ENCODE measurements at places on chromosomes 5 and 9. TPM values are rescaled to one million over a fixed set of nuclear protein-coding genes. Genes with fewer than 3 reads are reported as not detected.

- H3K27me3 ChIP-seq: no peaks in the 10 kb centered on the region
- no peak overlapping the region for H3K4me3 ChIP-seq
- DNase-seq: no peak
- no peak overlapping the region for H3K27ac ChIP-seq
Observed at GRCh38 chr5:62268234-62268633, 37.8 kb upstream of the KIF2A start.

GRCh38 chr9:116704470-116704869 is 17.4 kb downstream of the TRIM32 start:
- H3K4me1 ChIP-seq: peaks cover 11% of the 10 kb centered on the region
- no peaks in the 10 kb centered on the region for H3K27me3 ChIP-seq
- peaks cover 2% of the 10 kb centered on the region for H3K36me3 ChIP-seq

- H3K27ac ChIP-seq: peak overlapping the region; percentile 93
- H3K4me3 ChIP-seq: peak overlapping the region; percentile 22
Observed at GRCh38 chr9:113502427-113503034, 39.0 kb downstream of the RGS3 start.

DNA sequence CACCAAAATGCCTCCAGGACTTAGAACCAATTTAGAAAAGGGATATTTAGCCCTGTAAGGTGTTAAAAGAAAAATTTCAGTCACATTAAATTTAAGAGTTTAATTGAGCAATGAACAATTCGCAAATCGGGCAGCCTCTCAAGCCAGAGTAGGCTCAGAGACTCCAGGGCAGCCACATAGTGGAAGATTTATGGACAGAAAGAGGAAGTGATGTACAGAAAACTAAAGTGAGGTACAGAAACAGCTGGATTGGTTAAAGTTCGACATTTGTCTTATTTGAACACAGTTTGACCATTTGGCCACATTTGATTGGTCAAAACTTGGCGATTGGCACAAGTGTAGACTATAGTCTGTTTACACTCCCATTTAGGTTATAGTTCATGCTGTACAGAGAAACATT is 525.9 kb upstream of the ZNF608 start:
- DNase-seq: no peak
- peaks cover 9% of the 10 kb centered on the region for H3K4me1 ChIP-seq
- H3K36me3 ChIP-seq: no peaks in the 10 kb centered on the region
- H3K27me3 ChIP-seq: no peaks in the 10 kb centered on the region
- no peak overlapping the region for H3K27ac ChIP-seq

The RANBP3L gene
- 25.5 TPM for total RNA-seq

The GFI1B gene
- not detected for total RNA-seq

GRCh38 chr5:67090040-67090439 is 106.6 kb downstream of the CD180 start:
- H3K27ac ChIP-seq: no peak overlapping the region
- H3K4me1 ChIP-seq: peaks cover 23% of the 10 kb centered on the region
- H3K4me3 ChIP-seq: no peak overlapping the region
- no peak for DNase-seq
- no peaks in the 10 kb centered on the region for H3K36me3 ChIP-seq

DNA sequence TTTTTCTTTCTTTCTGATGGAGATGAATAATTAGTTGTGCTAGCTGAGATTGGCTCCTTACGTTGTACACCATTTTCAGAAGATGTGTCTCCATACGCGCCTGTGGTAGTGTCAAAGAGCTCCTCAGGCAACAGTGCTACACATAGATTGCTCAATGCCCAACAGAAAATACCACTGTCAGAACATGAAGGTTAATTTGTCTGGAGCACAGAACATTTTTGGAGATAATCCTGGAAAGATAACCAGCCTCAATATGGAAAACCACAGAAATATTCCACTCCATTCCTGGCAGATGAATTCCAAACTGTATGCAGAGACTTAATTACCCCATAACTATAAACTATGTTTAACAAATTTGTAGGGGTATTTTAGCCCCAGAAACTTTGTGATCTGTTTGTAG is 233.6 kb downstream of the MARCHF11 start:
- no peak overlapping the region for H3K27ac ChIP-seq
- H3K27me3 ChIP-seq: no peaks in the 10 kb centered on the region
- peaks cover 6% of the 10 kb centered on the region for H3K4me1 ChIP-seq
- H3K36me3 ChIP-seq: no peaks in the 10 kb centered on the region

GRCh38 chr9:136084063-136084944 is 10.8 kb downstream of the NACC2 start:
- H3K4me3 ChIP-seq: no peak overlapping the region
- no peaks in the 10 kb centered on the region for H3K27me3 ChIP-seq
- H3K27ac ChIP-seq: no peak overlapping the region
- DNase-seq: no peak
- H3K36me3 ChIP-seq: peaks cover 4% of the 10 kb centered on the region
- H3K4me1 ChIP-seq: peaks cover 84% of the 10 kb centered on the region

The MOB3B gene
- 11.1 TPM for total RNA-seq

DNA sequence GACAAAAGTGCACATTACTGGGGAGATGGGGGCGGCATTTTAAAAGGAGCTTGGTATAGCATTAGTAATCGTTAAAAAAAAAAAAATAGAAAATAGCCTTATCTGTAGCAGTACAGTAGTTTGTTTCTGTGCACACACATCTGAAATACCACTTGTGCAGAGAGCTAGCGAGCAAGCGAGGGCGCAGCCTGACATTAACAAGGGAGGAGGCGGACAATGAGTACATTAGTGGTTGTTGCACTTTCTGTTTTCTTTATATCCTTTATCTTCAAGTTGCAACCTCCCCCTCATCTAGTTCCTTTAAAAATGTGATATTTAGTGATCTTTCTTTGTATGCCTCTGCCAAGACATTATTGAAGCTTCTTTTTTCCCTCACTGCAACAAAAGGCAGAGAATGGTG is 880 bp upstream of the PTPDC1 start:
- H3K36me3 ChIP-seq: no peaks in the 10 kb centered on the region
- H3K4me1 ChIP-seq: peaks cover 5% of the 10 kb centered on the region
- H3K27ac ChIP-seq: no peak overlapping the region
- no peak for DNase-seq
- H3K27me3 ChIP-seq: no peaks in the 10 kb centered on the region
- H3K4me3 ChIP-seq: no peak overlapping the region

DNA sequence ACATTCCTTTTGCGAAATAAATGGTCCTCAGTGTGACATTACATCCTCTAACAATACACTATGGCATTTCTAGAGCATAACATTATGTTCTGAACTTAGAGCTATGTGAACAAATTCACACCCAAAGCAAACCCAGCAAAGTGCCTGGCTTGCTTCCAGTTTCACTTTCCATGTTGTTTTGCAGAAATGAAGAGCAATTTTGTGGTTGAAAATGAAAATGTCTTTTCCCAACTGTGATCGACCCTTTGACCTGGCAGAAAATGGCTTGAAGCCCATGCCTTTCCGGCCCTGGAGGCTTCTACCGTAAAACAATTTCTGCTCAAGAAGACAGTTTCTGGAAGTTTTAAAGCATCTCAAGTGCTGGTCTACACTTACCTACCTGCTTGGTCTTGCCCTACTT is 344.7 kb upstream of the RGMB start:
- H3K4me1 ChIP-seq: no peaks in the 10 kb centered on the region
- no peak for DNase-seq
- H3K4me3 ChIP-seq: no peak overlapping the region
- no peaks in the 10 kb centered on the region for H3K36me3 ChIP-seq

DNA sequence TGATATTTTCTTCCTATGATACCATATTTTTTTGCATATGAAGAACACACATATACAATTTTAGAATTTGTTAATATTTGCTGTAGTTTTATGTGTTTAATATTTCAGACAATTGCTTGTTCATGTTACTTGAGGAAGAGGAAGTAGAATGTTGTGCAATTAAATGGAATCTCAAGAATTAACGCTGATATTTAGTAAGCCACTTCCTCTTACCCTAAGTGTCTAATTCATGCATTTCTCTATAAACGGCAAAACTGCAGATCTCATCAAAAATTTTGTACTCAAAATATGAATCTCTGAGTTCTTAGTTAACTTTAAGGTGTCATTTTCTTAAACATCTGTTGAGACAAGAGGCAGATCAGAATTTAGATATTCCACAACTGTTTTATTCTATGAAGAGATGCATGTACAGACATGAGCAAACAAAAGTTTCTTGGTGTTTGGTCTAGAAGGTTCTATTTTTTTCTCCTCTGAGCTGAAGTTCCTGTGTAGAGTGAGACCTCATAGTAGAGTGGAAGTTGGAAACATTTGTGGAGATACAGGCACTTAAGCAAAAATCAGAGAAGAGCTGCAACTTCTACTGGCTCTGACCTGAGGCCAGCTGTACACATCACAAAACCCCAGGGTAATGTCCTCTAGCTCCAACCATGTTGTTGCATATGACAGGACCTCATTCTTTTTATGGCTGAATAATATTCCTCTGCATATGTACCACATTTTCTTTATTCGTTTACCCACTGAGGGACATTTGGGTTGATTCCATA is 16.6 kb upstream of the TGFBI start:
- H3K4me1 ChIP-seq: peaks cover 39% of the 10 kb centered on the region
- H3K36me3 ChIP-seq: no peaks in the 10 kb centered on the region
- no peak for DNase-seq
- H3K27ac ChIP-seq: no peak overlapping the region
- H3K27me3 ChIP-seq: no peaks in the 10 kb centered on the region
- no peak overlapping the region for H3K4me3 ChIP-seq

- no peak for DNase-seq
- H3K36me3 ChIP-seq: no peaks in the 10 kb centered on the region
- no peaks in the 10 kb centered on the region for H3K27me3 ChIP-seq
- no peak overlapping the region for H3K4me3 ChIP-seq
Observed at GRCh38 chr9:109108318-109108717, 11.4 kb downstream of the TMEM245 start.

The IL13 gene
- not detected for total RNA-seq

The TMEM203 gene
- total RNA-seq: 35.2 TPM

GRCh38 chr9:90921104-90921503 is 119.5 kb downstream of the SYK start:
- peak; percentile 74 for DNase-seq
- H3K36me3 ChIP-seq: no peaks in the 10 kb centered on the region
- H3K4me3 ChIP-seq: peak overlapping the region; percentile 46
- H3K27ac ChIP-seq: peak overlapping the region; percentile 91
- peaks cover 54% of the 10 kb centered on the region for H3K4me1 ChIP-seq

The ADAMTS19 gene
- total RNA-seq: not detected

DNA sequence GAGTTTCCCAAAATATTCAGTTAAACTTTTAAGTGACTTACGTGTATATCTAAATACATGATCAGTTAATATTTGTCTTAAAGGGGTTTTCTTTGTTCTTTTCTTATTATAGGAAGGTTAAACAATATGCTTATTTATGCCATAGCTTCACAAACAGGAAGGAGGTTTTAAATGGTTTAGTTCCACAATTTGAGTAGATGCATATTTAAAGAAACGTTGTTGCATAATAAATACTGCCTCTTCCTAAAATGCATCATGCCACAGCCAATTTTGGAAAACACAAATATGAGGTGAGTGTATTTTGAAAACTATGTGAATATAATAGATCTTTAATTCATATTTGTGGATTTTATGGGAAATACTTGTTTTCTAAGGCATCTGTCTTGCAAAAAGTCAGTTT is 2.5 kb upstream of the ADRB2 start:
- no peak for DNase-seq
- no peak overlapping the region for H3K27ac ChIP-seq
- H3K27me3 ChIP-seq: no peaks in the 10 kb centered on the region
- H3K4me3 ChIP-seq: no peak overlapping the region
- peaks cover 13% of the 10 kb centered on the region for H3K4me1 ChIP-seq
- no peaks in the 10 kb centered on the region for H3K36me3 ChIP-seq

The IL4 gene
- not detected for total RNA-seq

- H3K4me3 ChIP-seq: no peak overlapping the region
- no peaks in the 10 kb centered on the region for H3K36me3 ChIP-seq
- H3K27ac ChIP-seq: no peak overlapping the region
- no peak for DNase-seq
- no peaks in the 10 kb centered on the region for H3K27me3 ChIP-seq
Observed at GRCh38 chr9:105038051-105038450, 110.1 kb upstream of the ABCA1 start.

The PGM5 gene
- total RNA-seq: 94.1 TPM

GRCh38 chr5:14339468-14339867 is 196.3 kb downstream of the TRIO start:
- H3K4me3 ChIP-seq: no peak overlapping the region
- peak overlapping the region; percentile 76 for H3K27ac ChIP-seq
- no peaks in the 10 kb centered on the region for H3K27me3 ChIP-seq
- H3K36me3 ChIP-seq: peaks cover 8% of the 10 kb centered on the region
- DNase-seq: no peak
- H3K4me1 ChIP-seq: peaks cover 67% of the 10 kb centered on the region

DNA sequence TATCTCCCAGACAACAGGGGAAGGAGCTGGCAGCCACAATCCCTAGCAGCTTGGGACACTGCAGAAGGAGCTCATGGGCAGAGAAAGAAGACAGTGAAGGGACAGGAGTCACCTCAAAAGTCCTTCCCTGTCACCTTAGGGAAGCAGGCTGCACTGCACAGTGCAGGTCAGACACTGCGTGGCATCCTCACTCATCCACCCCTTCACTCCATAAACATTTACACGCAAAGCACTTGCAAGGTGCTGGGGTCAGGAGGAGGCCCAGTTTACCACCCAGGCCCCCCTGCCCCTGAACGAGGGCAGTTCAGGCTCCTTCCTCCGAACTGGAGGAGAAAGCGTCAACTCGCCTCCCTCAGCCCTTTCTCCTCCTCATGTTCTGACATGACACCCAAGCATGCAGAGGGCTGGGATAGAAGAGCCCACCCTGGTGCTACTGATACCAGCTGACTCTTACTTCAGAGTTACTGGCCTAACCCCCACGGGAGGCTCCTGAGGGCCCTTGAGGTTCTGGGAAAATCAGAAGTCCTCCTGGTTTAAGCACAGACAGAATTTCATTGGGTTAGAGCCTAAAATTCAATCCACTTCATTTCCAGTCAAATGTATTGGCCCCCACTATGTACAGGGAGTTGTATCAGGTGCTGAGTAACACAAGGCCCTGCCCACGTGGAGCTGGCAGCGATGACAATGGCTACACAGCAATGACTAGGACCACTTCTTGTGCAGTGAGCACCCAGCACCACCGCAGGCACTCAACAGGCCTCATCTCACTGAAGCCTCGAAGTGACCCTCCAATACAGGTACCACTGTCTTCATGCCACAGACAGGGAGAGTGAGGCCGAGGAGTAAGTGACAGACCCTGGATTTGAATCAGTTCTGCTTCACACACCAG is 70.4 kb downstream of the RAPGEF1 start:
- H3K4me3 ChIP-seq: peak overlapping the region; percentile 9
- peak overlapping the region; percentile 96 for H3K27ac ChIP-seq
- no peaks in the 10 kb centered on the region for H3K27me3 ChIP-seq
- no peaks in the 10 kb centered on the region for H3K36me3 ChIP-seq
- no peak for DNase-seq

GRCh38 chr5:167710444-167711073 is 580.9 kb upstream of the WWC1 start:
- H3K27ac ChIP-seq: no peak overlapping the region
- no peaks in the 10 kb centered on the region for H3K27me3 ChIP-seq
- no peaks in the 10 kb centered on the region for H3K4me1 ChIP-seq
- H3K4me3 ChIP-seq: no peak overlapping the region
- DNase-seq: no peak
- H3K36me3 ChIP-seq: no peaks in the 10 kb centered on the region

GRCh38 chr9:108874058-108874788 is 12.2 kb downstream of the ACTL7A start:
- H3K4me1 ChIP-seq: no peaks in the 10 kb centered on the region
- peaks cover 45% of the 10 kb centered on the region for H3K36me3 ChIP-seq
- H3K27ac ChIP-seq: no peak overlapping the region
- no peak for DNase-seq

Measured in thoracic aorta (tissue), 2 donors.